Frontal cortex (tissue), 4 donors: ENCODE measurements at places on chromosomes 5 and 9.

DNA sequence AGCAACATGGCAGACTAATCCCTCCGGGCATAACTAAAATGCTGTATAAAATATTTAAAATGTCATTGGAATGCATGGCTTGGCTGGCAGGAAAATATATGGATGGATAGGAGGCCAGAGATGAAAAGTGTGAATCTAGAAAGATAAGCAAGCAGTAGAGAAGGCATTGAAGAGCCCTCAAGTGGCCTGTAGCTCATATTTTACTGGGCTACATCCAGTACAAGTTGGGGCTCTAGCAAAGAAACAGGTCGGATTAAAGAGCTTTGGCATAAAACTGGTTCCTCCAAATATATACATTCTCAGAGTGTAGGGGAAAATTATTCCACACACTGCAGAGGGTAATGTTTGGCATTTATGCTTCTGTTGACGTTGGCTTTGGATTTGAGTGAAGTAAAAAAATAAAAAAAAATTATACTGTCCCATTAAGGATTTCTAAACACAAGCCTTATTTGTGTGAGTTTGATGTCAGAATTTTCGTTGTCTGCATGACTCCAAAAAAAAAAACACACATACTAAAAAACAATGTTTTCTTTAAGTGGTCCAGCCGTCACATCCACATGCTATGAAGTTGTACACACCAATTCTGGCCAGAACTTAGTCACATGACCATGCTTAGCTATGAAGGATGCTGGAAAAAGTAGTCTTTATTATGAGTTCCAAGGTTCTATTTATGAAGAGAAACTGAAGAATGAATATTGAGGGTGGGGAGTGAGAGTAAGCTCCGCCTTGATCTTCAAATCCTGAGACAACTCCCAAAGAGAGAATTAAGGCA lies 147.0 kb downstream of the TLE1 start:
- no peak for DNase-seq

GRCh38 chr5:25005431-25005830 lies 360.7 kb upstream of the CDH10 start:
- DNase-seq, result no peak

- DNase-seq, result no peak
Measured at GRCh38 chr5:137496919-137497318, 2.2 kb downstream of the SPOCK1 start.

GRCh38 chr9:114434878-114435311 lies 47.1 kb upstream of the AKNA start:
- DNase-seq, result peak; percentile 60

DNA sequence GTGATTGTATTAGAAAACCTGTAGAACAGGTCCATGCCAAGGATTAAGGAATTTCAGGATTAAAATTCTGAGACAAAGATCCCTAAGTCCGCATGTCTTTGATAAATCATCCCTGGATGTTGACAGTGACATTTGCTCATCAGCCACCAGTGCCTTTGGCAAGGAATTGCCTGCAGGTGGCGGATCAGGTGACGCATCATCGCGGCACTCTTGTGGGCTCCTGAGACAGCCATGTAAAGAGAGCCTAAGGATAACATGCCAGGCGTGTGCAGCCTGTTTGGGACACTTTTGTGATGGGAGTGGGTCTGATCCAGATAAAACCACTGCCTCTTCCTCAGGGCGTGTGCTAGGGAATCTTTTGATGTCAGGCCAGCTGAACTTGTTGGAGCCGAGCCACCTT lies 40.6 kb downstream of the ADCY2 start:
- no peak for DNase-seq

GRCh38 chr9:109499631-109500410 lies 1.7 kb upstream of the PTPN3 start:
- peak; percentile 51 for DNase-seq

DNA sequence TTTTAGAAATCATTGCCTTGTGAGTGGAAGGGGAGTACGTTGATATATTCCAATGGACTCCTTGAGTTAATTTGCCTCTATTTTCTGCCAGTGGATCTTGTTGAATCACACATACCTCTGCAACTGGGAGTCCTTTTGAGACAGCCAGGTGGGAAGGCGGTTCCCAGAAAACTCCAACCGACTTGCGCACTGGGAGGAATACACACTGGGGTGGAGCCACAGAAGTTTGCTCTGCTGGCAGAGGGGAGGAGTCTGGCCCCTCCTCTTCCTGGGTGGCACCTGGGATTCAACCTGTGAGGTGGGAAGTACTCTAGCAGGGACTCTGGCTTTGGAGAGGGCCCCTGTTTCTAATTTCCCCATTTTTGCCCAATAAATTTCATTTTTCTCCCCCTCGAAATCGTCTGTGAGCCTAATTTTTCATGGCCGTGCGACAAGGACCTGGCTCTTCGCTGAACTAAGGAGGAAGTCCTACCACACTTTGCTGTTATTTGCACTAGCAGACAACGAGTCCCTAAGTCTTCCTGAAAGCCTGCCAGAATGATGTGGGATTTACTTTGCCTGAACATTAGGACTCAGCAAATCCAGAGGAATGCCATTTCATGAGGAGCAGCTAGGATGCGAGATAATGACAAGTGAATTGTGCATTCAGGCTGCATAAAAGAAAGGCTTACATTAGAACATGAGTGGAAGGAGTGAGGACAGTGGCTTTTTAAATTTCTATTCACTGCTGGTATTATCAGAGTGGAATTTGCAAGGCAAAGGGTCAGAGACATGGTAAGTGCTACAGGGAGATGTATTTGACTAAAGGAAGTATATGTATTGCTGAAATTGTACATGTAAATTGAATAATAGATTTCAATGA lies 67.2 kb downstream of the PRLR start:
- no peak for DNase-seq

GRCh38 chr9:76886318-76886717 lies 19.6 kb downstream of the PRUNE2 start:
- no peak for DNase-seq

GRCh38 chr5:14184725-14185124 lies 41.6 kb downstream of the TRIO start:
- no peak for DNase-seq

GRCh38 chr9:13967011-13967410 lies 346.9 kb downstream of the NFIB start:
- DNase-seq, result no peak

GRCh38 chr9:136762915-136763648 lies 1.2 kb downstream of the LCN15 start:
- no peak for DNase-seq

DNA sequence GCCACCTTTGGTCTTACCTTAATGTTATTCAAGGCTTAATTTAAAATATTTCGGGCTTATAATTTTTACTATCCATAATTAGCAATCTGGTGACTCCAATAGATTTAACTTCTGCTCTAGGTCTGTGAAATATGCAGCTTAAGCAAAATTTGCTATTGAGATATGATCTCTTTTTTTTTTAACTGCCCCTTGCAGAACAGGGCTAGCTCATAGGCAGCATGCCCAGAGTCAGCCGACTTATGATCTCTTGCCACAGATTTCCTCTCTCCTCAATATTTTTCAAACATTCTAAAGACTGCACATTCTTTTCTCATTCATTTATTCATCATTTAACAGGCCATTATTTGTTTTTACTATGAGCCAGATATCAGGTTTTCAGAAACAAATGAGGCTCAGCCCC lies 4.5 kb downstream of the TTC23L start:
- DNase-seq, result no peak

GRCh38 chr5:86500947-86501346 lies 116.8 kb upstream of the COX7C start:
- DNase-seq, result no peak

- no peak for DNase-seq
Measured at GRCh38 chr5:148932355-148932935, 106.0 kb downstream of the ADRB2 start.

- no peak for DNase-seq
Measured at GRCh38 chr5:4453655-4454054, 686.5 kb upstream of the ADAMTS16 start.

DNA sequence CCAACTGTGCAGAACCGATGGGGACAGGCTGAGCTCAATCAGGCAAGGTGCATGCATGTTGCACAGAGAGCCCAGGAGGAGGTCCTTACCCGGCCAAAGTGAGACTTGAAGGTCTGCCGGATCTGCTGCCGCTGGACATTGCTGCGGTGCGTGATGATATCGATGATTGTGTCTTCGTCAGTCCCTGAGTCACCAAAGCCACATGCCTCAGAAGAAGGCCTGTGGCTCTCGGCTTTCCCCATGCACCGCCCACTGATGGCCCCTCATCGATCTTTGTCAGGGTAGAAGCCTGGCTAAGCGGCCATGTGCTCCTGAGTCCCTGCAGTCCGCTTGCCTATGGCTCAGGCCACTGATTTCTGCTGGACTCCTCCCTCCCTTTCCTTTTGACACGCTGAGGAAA lies 34.8 kb downstream of the ANXA6 start:
- no peak for DNase-seq

GRCh38 chr5:79505138-79505537 lies 8.8 kb downstream of the HOMER1 start:
- no peak for DNase-seq

DNA sequence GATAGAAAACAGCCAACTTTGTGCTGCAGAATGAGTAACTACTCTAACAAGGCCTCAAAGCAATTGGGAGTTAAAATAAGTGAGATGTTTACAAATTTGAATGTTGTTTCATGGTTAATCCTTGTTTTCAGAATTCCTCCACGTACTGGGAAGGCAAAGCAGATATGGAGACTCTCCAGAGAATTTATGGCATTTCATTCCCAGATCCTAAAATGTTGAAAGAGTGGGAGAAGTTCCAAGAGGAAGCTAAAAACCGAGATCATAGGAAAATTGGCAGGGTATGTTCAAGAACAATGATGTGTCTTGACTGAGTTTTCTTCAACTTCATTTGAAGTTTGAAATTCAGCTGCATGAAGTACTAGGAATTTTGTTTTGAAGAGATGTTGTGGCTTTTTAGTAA lies 16.4 kb downstream of the TARS1 start:
- no peak for DNase-seq

GRCh38 chr9:89234205-89235067 lies 55.8 kb upstream of the SHC3 start:
- DNase-seq, result no peak

DNA sequence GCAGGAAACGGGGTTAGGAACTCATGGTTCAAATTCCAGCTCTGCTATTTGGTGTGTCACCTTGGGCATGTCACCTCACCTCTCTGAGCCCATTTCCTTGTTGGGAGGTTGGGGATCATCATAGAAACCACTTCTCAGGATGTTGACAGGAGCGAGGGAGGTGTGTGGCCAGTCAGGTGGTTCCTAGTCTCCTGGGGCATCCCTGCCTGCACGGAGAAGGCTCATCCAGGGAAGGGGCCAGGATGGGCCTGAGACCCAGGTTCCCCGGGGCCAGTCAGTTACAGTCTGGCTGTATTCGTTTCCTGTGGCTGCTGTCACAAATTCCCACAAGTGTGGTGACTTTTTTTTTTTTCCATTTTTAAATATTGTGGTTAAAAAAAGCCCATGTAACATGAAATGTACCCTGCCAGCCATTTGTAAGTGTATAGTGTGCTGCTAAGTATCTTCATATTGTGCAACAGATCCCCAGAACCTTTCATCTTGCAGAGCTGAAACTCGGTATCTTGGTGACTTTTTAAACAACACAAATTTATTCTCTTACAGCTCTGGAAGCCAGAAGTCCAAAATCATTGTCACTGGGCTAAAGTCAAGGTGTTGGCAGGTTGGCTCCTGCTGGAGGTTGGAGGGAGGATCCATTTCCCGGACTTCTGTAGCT lies 78.7 kb upstream of the UNC5A start:
- DNase-seq, result no peak

GRCh38 chr5:172881691-172882370 lies 47.8 kb downstream of the ERGIC1 start:
- DNase-seq, result no peak

GRCh38 chr9:104482921-104483570 lies 21.0 kb upstream of the OR13F1 start:
- DNase-seq, result no peak

GRCh38 chr5:2204366-2205184 lies 321.9 kb upstream of the IRX4 start:
- no peak for DNase-seq

GRCh38 chr5:181047921-181048320 lies 7.9 kb downstream of the BTNL9 start:
- no peak for DNase-seq

- DNase-seq, result no peak
Measured at GRCh38 chr9:99601571-99602111, 220.0 kb upstream of the NR4A3 start.

- DNase-seq, result no peak
Measured at GRCh38 chr9:81782313-81782995, 93.1 kb upstream of the TLE1 start.

DNA sequence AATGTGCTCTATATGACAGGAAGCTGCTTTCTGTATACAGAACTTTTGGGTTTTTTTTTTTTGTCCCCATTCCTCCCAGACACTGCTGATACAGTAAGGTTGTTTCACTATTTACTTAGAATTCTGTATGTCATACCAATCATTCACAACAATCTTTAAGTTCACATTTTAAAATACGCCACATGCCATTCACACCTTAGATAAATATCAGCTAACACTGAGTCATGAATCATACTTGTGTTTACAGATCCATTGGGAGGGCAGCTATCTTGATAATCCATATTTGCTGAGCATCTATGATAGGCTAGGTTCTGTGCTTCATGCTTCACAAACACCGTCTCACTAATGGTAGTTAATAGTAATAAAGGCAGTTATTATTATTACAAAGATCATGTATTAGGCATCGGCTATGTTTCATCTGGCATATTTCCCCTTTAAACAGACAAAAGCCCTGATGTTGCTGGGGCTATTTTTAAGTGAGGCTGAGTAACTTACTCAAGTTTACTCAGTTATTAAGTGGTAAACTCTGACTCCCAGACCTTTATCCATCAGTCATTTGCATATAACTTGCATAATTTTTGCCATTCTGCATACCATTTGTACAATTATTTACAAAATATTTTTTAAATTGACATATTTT lies 152.2 kb upstream of the HMHB1 start:
- no peak for DNase-seq

DNA sequence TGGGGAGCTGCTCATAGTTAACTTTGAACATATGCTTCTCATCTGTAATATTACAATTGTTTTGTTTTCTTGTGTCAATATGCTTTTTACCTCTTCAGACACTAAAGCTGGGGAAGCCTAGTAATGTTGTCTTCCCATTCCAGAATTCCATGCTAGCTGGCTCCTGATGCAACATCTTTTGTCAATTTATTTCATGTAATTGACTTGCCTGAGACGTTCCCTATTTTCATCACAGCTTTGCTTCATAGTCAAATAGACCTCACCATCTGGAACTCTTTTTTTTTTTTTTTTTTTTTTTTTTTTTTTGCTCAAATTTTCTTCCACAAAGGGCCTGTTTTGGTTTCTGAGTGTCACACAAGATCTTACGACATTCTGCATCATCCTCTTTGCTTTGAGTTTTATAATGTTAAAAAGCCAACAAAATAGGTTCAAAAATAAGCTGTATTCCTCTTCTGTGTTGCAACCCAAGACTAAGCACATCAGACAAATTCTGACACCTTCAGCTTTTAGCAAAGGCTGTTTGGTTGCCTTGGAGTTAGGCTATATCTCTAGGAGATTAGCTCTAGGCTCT lies 235.2 kb downstream of the NR3C1 start:
- DNase-seq, result no peak
